ENCODE measurements at places on chromosomes 5 and 9.
A peak's percentile ranks its signal among the peaks of the same experiment; 100 is the strongest.

GRCh38 chr9:15966471-15966870 is 413.6 kb downstream of the CCDC171 start:
- DNase-seq: no peak

DNA sequence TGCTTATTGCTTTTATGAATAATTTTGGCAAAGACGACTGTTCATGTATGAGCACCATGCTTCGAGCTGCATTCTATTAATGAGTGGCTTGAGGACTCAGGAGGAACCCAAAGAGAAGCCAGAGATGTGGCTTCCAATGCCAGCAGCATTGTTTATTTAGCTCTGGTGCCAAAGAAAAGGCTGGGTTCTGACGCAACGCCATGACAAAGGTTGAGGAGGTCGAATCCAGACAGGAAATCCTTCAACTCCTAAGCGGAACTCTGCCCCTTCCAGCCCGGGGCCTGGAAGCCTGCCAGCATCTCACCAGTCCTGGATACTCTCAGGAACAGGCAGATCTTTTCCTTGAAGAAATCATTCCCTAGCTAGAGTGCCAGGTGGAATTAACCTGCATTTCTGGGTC is 104.4 kb downstream of the ARHGAP26 start:
- no peak for DNase-seq

- peak; percentile 79 for DNase-seq
Measured at GRCh38 chr9:78973907-78974306, 597.9 kb upstream of the TLE4 start.

- DNase-seq: no peak
Measured at GRCh38 chr9:103700195-103700962, 393.7 kb upstream of the SMC2 start.

- DNase-seq: peak; percentile 56
Measured at GRCh38 chr5:148794275-148794674, 32.1 kb upstream of the ADRB2 start.

GRCh38 chr5:112263469-112263868 is 155.6 kb downstream of the EPB41L4A start:
- no peak for DNase-seq

GRCh38 chr9:89012294-89013042 is 21.2 kb downstream of the S1PR3 start:
- no peak for DNase-seq

GRCh38 chr9:19920401-19920800 is 131.6 kb upstream of the SLC24A2 start:
- no peak for DNase-seq

DNA sequence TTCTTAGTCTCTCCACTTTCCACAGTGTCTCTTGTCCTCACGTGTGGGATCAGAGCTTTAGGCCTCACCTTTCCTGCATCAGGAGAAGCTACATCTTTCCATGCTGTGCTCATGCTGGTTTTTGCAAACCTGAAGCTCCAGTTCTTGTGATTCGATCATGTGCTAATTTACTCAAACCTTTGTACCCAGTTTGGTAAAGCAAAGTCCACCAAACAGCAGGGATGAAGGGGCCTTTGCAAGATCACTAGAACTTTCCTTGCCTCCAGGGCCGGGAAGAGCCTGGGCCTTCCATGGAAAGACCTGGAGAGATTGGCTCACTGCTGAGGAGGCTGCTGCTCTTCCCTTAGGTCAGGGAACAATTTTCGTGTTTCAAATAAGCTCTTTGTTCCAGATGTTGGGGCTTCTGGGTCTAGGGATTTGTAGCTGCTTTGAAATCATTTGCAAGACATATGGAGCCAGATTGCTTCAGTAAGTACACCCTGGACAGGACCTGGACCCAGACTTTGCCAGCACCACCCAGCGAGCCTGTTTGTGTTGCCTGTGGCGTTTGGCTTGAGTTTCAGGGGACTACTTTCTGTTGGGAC is 18.7 kb upstream of the SPATA31E1 start:
- DNase-seq: no peak

- peak; percentile 94 for DNase-seq
Measured at GRCh38 chr9:113187929-113188595, 33.0 kb downstream of the FKBP15 start.

- no peak for DNase-seq
Measured at GRCh38 chr5:155259648-155260047, 246.1 kb downstream of the KIF4B start.

- DNase-seq: no peak
Measured at GRCh38 chr5:135048286-135048685, 14.3 kb upstream of the PITX1 start.

DNA sequence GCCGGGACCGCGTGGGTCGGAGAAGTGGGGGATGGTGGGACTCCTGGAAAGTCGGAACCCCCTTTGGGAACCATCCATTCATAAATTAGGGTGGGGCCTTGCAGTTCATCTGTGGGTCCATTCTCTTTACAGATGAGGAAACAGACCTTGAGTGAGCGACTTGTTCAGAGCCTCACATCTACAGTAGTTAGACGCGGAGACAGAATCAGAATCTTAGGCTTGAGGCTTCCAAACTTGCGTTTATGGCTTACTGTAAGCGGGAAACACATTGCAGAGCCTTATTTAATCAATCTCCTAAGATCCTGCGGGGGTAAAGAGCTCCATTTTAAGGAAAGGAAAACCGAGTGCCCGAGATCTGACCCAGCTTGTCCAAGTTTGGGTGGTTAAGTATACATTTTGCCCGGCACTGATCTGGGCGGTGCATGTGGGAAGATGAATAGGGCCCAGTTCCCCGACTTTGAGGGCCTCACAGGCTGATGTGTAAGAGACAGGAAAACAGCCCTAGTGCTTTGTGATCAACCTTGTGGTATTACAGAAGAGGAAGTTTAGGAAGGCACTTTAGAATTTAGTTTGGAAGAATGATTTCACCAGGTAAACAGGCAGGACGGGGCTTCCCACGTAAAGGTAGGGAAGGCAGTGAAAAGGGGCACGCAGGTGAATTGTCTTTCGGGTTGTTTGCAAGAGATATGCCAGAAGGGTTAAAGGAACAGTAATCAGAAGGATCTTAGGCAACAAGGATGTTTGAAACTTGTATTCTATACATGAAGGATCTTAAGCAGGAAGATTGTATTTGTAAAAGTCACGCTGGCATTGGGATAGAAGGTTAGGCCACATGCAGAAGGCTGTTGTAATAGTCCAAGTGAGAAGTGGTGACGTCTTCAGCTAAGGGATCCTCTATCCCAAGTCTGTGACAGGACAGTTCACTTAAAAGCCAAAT is 744 bp downstream of the TARS1 start:
- DNase-seq: peak; percentile 73

- peak; percentile 75 for DNase-seq
Measured at GRCh38 chr9:88197016-88197415, 58.7 kb upstream of the SPATA31C2 start.

DNA sequence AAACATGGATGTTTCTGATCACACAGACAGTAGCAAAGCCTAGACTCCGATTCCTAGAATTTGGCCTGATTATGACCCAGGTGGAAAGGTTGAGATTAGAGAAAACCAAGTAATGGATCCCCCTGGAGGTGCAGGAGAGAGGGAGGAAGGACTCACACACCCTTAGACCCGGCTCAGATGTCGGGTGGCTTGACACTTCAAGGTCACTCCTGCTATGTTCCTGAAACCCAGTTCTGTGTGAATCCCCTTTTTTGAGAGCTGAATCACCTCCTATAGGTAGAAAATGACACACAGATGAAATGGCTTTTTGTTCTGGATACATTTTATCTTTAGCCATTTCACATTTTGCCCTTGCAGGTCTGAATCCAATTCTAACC is 192.8 kb downstream of the ARRDC3 start:
- no peak for DNase-seq

- DNase-seq: no peak
Measured at GRCh38 chr9:25613709-25614108, 64.5 kb downstream of the TUSC1 start.

DNA sequence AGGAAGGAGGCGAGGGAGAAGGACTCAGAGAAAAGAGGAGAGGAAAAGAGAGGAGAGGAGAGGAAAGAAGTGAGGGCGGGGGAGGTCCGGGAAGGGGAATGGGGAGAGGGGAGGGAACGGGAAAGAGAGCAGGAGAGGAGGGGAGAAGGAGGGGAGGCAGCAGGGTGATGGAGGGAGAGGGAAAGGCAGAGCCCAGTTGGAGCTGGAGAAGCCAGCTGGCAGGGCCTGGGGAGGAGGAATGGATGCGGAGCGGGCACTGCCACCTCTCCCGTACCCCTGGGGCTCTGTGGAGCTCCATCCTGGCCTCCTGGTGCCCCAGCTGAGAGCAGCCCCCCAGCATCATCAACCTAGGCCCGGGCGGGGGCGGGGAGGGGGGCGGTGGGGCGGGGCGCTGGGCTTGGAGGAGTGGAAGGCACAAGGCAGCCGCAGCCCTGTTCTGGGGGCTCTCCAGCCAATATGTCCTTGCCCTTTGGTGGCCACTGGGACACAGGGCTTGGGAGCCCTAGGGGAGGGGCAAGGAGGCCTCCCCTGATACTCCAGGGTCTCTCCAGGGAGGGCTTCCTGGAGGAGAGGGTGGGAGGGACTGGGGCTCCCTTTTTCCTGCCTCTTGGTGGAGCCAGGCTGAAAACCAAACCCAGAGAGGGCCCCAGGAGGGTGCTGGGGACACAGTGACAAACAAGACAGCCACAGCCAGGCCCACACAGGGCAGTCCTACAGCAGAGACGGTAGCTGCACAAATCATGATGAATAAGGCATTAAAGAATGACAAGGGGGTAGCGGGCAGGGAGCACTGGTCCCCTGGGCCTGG is 123.7 kb downstream of the C9orf50 start:
- no peak for DNase-seq

GRCh38 chr9:7240569-7241311 is 483.0 kb downstream of the KDM4C start:
- DNase-seq: no peak

DNA sequence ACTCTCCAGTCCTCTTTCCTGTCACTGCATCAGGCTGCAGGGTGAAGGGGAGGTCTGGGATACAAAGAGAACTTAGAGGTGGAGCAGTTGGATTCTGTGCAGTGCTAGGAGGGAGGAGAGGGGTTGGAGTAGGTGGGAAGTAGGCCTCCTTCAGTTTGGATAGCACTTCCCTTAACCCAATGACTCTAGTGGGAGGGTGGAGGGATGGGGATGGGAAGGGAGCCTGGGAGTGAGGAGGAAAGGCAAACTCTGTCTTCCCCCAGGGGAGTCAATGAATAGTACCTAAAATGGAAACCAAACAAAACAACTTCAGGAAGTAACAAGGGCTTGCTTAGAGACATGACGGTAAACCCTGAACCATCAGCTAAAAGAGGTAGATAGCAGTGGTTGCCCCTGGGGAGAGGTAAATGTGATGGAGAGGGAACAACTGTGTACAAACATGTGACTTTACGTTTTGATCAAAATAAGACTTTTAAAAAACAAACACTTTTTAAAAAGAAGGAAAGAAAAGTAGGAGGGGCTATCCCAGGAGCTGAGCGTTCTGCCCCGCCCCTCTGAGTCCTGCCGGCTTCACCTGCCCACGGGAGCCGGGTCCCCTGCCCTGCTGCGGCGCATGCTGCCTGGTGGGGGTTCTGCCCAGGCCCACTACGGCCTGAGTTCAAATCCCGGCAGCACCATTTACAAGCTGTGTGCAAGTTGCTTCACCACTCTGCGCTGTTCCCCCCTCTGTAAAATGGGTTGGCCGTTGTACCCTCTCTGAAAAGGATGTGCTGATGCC is 30.9 kb downstream of the GSN start:
- no peak for DNase-seq

- DNase-seq: peak; percentile 19
Measured at GRCh38 chr9:137786511-137786920, 91.1 kb upstream of the CACNA1B start.

DNA sequence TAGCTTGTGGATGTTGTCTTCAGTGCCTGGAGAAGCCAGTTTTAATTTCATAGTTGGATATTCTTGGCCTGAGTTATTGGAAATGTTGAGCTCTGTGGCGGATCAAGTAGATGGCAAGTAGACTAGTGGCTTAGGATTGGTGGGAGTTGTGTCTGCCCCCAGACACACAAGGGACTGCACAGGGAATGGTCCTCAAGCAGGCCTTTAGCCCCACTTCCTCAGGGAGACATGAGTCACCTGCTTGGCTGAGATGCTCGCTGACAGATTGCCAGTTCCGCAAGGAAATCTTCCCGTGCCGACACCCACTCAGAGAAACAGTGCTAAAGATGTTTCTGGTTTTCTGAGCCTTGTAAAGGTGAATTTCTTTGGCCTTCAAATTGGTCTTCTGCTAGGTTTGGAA is 18.8 kb upstream of the CATSPER3 start:
- peak; percentile 48 for DNase-seq

GRCh38 chr9:1922026-1922425 is 93.1 kb upstream of the SMARCA2 start:
- no peak for DNase-seq

DNA sequence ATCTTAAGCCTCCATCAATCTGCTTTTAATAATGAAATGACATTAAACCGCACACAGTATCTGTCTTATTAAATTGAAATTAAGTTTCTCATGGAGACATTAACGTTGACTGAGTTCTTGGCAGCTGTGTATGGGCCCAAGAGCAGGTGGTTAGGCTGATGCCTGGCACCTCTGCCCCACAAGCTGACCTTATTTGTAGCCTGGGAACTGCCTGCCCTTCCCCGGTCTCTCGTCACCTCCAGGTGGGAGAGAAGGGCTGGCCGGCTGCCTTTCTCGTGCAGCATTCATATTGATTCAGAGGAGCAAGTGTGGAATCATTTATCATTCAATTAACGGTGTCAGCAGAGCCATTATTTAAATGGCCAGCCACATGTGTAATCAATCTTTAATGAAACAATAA is 53.0 kb upstream of the FCN1 start:
- no peak for DNase-seq

GRCh38 chr5:53019320-53019719 is 30.2 kb downstream of the ITGA2 start:
- DNase-seq: peak; percentile 87

DNA sequence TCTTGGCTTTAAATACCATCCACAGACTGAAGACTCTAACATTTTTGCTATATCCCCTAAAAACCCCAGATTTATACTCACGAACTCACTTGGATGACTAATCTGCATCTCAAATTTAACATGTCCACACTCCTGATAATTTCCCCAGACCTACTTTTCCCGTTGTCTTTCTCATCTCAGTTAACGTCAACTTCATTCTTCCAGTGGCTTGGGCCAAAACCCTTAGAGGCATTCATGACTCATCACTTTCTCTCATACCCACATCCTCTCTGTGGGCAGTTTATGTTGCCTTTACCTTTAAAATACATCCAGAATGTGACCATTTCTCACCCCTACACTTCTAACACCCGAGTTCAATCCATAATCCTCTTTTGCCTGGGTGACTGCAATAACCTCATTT is 96.7 kb downstream of the EDIL3 start:
- peak; percentile 92 for DNase-seq

DNA sequence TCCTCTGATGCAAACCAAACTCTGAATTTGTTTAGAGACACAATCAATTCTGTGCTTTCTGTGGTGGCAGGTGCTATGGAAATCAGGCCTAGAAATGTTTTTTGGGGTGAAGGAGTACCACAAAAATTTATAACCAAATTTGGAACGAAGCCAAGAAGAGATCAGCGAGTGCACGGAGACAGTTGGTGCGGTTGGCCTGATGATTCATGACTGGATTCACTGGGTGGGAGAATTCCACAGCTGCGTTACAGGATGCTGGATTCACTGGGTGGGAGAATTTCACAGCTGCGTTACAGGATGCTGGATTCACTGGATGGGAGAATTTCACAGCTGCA is 135.6 kb upstream of the IRX4 start:
- DNase-seq: no peak

All from IMR-90 (cell line).